ENCODE measurements at places on chromosomes 16 and 17.
A peak's percentile ranks its signal among the peaks of the same experiment; 100 is the strongest.

GRCh38 chr16:74936902-74937560 is 47.9 kb downstream of the WDR59 start:
- no peak for DNase-seq

DNA sequence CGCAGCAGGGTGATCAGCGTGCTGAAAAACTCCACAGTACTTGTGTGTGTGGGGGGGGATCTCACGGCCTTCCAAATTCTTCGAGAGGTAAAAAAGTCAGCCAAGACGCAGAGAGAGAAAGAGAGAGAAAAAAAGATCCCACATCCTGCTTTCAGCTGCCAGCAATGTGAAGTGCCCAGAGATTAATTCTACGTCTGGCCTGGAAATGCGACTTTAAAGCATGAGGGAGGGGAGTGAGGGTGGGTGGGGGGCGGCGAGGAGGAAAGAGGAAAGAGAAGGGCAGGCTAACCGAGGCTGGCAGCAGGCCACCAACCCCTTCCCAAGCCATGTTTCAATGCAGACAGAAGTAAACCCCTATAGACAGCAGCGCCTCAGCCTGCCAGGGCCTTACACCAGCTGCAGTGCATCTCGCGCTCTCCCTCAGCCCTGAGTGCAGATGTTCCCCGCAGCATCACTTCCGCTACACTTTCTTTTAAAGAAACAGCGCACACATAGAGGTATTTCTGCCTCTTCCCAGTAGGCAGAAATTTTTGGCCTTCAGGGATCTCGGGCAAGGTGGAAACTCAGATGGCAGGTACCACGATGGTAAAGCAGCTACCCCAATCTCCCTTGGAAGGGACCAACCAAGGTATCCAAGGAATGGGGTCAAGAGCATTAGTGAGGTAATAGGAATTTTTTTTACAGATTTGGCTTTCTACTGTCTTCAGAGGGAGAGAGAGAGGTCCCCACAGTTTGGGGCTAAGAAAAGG is 87.8 kb downstream of the SMG6 start:
- peak; percentile 46 for DNase-seq

GRCh38 chr17:47996201-47996600 is 25.3 kb downstream of the CDK5RAP3 start:
- no peak for DNase-seq

DNA sequence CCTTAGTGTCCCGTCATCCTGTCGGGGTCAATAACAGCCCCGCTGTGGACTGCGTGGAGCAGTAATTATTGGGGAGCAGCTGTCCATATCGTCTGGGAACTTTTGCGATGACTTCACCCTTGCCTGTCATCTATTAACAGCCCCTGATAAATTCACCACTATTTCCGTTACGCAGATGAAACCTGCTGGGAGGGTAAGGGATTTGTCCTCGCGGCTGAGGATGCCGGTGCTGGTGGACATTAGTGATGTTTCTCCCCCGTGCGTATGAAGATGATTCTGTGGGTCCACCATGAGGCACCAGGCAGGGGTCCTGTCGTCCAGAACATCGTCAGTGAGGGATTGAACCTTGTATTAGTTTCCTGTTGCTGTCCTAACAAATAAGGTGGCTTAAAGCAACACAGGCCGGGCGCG is 1.0 kb downstream of the FLYWCH2 start:
- no peak for DNase-seq

DNA sequence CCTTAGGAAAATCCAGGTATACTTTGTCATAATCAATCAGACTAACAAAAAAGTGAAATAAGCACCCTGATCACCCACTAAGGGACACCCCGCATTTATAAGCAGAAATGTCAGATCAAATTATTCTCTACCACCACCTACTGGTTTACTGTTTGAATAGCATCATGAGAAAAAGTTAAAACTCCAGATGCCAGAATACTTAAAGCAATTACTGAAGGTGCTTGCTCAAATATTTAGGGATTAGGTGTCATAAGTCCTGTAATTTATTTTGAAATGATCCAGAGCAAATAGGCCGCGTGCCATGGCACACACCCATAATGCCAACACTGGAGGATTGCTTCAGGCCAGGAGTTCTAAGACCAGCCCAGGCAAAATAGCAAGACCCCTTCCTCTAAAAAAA is 2.3 kb downstream of the TOP2A start:
- DNase-seq = no peak

GRCh38 chr17:4938688-4939545 is 929 bp downstream of the SLC25A11 start:
- no peak for DNase-seq

- DNase-seq = no peak
Observed at GRCh38 chr17:74194682-74195081, 8.8 kb upstream of the RPL38 start.

DNA sequence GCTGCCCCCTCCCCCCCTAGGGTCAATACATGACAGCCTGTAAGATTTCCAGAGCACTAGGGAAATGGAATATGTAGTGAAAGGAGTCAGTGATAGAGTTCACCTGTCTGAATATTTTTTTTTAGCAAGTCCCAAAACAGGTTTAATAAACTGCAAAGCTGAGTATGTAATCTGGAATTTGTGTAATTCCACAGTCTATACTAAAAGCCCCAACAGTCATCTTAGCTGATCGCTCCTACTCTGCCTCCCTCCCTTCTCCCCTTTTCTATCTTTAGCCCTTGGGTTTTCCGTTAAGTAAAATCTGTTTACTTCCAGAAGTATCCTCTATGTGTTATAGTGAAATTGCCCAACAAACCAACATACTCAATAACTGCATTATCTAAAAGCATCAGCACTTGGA is 3.5 kb downstream of the CDH13 start:
- no peak for DNase-seq

DNA sequence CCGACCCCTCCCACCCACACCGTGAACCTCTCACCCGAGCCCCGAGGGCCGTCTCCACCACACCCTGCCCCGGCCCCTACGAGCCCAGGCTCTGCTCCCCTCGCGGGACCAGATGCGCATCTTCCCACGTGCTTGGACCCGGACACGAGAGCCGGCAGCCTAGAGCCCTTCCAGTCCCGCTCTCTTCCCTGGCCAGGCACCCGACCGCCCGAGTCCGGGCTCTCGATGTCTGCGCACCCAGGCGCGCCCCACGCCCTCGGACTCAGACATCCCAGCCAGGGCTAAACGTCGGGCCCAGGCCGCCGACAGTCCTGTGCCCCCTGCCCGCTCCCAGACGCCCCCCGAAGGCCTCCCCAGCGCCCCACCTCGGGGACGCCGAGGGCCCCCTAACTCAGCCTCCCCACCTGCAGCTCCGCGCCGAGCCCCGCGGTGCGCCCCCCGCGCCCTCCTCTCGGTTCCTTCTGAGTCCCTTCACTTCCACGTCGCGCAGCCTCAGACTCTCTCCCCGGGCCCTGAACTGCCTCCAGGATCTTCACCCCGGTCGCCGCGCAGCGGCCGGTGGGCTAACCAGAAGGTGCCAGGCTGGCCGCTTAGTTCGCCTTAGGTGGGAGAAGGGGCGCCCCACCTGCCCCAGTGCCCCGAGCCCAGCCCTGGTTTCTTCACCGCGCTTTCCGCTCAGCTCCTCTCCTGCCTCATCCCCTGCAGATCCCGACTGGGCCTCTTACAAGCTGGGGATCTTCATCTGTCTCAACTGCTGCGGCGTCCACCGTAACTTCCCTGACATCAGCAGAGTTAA is 688 bp downstream of the ADAP2 start:
- DNase-seq = no peak

DNA sequence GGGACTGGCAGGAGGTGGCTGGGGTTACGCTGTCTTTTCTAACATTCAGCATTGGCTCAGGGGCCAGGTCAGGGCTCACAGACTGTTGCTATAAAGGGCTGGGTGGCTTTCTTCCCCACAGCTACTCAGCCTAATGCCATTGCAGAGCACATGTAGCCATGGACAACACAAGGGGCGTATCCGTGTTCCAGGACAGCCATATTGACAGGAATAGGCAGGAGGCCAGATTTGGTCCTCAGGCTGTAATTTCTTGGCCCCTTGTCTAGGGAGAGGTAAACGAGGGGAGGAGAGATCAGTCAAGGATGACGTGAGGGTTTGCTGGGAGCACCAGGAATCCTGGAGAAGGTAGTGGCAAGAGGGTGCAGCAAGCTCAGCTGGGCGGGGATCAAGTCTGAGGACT is 21.2 kb upstream of the MYO15B start:
- no peak for DNase-seq

- no peak for DNase-seq
Observed at GRCh38 chr17:42806249-42806648, 7.6 kb downstream of the CNTD1 start.

DNA sequence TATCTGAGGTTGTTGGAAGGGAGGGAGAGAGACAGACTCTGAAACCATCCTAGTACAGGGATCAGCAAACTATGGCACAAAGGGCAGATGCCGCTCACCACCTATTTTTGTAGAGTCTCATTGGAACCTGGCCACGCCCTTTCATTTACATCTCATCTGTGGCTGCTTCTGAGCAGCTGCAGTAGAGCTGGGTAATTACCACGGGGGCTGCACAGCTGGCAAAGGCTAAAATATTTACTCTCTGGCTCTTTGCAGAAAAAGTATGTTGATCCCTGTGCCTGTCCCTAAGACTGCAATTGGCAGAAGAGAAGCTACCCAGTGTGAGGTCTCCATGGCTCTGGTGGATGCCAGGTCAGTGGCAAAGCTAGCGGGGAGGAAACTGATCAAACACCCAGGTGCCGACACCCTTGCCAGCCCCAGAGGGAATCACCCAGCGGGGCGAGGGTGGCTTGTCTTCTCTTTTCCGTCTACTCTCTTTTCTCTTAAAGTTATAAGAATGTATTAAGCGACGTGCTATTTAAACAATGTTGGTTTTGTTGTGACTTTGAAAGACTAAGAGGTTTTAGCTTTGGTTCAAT is 14.0 kb downstream of the CEP295NL start:
- DNase-seq = no peak

- no peak for DNase-seq
Observed at GRCh38 chr17:52383493-52384100, 225.1 kb upstream of the CA10 start.

DNA sequence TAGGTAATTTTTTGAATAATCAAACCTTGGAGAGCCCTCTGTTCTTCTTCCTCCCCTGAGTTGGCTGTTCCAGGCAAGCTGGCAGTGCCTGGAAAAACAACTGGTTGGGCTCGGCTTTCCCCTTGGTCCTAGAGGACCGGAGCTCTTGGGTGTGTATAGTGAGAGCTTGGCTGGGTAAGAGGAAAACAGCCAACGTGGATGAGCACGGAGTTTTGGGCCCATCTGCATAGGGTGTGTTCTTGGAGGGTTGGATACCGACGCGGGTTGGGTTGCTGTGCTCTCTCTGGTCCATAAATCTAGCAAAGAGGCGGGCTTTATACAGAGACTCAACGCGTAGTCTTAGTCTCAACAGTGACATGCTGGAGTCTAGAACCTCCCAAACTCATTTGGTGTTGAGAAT is 23.2 kb downstream of the ITGB3 start:
- DNase-seq = no peak

DNA sequence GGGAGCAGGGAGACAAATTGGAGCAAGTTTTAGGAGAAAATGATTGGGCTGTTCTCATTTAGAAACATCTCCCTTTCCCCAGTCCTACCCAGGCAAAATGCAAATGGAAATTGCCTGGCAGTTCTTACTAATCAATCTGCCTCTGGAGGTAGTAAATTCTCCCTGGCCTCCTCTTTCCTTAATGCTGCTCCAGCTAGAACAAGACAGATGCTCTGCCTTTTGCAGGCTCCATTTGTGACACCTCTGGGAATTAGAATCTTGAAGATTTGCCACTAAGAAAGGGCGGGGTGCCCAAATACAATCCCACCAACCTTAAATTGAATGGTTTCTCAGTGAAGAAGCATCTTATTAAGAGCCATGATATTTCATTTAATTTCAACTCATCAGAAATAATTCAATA is 377.7 kb upstream of the CDH11 start:
- no peak for DNase-seq

DNA sequence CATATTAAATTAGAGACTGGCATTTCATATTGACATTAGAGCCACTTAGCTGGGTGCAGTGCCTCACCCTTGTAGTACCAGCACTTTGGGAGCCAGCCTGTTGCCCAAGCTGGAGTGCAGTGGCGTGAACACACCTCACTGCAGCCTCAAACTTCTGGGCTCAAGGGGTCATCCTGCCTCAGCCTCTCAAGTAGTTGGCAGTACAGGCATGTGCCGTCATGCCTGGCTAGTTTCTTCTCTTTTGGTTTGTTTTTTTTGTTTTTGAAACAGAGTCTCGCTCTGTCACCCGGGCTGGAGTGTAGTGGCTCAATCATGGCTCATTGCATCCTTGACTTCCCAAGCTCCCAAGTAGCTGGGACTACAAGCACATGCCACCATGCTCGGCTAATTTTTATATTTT is 8.7 kb downstream of the PPM1E start:
- no peak for DNase-seq

DNA sequence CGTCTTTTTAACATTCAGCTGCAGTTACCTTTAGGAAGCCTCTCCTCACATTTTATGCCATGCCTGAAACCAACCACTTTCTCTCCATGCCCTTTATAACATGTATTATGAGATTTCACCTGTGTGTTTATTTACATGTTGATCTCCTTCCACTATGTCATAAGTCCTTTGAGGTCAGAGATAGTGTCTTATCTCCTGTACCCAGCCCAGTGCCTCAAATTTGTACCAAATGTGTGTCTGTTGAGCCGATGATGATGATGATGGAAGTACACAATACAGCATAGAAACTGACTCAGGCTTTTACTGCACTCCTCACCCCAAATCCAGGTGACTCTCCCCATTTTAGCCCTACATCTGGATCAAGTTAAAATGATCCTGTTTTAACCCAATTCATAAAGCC is 179.5 kb upstream of the CACNG5 start:
- DNase-seq = no peak

DNA sequence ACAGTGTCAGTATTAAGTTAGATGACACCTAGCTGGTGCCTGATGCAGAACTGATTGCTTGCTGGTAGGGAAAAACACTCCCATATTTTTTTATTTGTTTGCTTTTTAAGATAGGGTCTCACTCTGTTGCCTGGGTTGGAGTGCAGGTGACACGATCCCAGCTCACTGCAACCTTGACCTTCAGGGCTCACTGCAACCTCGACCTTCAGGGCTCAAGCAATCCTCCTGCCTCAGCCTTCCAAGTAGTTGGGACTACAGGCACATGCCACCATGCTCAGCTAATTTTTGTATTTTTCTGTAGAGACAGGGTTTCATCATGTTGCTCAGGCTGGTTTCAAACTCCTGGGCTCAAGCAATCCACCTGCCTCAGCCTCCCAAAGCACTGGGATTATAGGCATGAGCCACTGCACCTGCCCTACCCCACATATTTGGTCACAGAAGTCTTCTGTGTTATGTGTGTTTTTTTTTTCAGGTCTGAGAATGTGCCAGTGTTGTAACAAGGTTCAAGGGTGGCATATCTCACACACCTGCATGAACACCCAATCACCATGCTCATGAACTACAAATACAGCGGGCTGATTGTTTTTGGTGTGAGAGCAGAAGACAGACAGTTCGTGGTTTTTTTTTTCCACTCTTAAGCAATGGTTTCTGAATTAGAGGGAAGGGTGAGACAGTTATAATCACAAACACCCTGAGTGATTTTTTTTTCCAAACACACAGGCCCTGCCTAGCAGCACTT is 22.8 kb downstream of the SPAG9 start:
- no peak for DNase-seq

DNA sequence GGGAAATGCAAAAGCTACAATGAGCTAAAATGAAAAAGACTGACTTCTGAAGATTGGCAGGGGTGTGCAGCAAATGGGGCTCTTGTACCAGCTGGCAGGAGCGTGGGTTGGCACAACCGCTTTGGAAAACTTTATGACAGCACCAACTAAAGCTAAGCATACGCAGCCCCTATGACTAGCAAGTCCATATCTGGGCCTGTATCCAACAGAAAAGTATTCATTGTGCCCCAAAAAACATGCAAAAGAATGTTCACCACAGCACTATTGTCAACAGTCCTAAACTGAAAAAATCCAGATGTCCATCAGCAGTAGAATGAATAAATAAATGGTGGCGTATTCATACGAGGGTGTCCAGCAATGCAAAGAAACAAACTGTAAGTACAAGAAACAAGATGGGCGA is 22.6 kb upstream of the ITGA3 start:
- no peak for DNase-seq

Measured in T-helper 1 cell (primary cell).